ENCODE measurements at places on chromosomes 7 and 10.

- DNase-seq, result no peak
Measured at GRCh38 chr7:6258440-6259182, 13.8 kb downstream of the CYTH3 start.

GRCh38 chr7:131498237-131498885 lies 58.1 kb downstream of the PODXL start:
- DNase-seq, result no peak

- DNase-seq, result no peak
Measured at GRCh38 chr10:118712930-118713634, 41.7 kb downstream of the CACUL1 start.

DNA sequence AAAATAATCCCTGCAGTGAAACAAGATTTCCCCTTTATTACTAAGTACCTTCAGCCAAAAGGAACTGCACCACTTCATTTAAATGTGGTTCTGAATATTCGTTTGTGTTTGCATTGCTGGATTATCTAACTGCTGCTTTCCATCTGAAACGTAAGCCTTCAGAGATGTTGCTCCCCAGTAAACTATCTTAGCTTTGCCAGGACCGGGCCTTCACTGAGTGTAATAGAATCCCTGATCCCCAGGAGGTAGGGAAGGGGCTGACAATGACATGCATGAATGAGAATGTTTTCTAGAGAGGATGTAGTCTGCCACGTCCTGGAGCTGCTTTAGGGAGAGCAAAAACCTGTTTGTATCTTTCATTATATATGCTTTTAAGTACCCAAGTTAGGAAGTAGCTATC lies 19.5 kb upstream of the INSYN2A start:
- no peak for DNase-seq

DNA sequence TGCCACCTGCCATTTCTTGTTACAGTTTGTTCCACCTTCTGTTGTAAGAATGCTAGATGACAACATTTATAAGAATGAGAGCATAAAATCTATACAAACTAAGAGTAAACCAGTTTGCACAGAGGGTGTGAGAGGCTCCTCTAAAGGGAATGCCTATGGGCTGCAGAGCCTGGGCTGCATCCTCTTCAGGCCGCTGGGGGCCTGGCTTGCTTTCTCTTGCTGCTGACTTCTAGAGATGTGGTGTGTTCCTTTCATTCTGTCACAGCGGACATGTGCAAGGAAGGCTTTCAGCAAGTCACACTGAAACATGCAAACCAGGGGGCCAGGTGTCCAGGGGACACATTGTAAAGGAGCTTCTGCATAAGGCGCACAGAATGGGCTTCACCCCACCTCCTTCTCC lies 7.1 kb upstream of the ATP6V1F start:
- no peak for DNase-seq

Data from T47D (cell line).